SK-MEL-5 (cell line): ENCODE measurements at places on chromosomes 7 and 10. TPM values are rescaled to one million over a fixed set of nuclear protein-coding genes. Genes with fewer than 3 reads are reported as not detected.

DNA sequence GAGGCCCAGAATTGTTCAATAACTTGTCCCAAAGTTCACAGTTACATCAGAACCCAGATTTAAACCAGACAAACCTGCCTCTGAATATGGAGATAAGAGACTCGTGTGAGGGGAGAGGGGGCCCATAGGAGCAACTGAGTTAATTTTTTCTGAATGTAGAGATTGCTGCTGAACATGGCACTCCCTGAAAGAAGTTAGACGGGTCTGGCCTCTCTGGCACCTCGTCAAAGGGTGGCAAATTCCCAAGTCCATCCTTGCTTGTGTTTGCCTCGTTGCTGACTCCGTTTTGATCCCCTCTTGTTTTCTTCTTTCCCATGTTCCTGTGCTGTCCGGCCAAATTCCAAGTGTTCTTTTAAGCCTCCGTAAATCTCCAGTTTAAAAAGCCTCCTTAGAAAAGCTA is 35.2 kb upstream of the YAE1 start:
- no peak for DNase-seq

DNA sequence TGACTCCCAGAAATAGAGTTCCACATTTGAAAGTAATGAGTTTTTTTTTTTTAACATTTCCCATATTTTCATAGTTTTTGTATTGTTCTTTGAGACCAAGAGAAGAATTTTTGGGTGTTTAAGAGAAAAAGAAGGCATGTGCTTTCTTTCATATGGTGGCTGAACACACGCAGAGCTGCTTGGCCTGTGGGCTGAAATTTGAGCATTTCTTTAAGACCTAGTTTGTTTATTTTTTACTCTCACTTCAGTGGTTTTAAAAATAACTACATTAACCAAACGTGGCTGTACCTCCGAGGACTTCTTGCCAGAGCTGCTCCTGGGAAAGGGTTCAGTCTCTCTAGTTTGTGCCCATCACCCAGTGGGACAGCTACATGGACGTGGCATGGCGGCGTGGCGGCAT is 58.3 kb downstream of the INPP5A start:
- no peak for DNase-seq

DNA sequence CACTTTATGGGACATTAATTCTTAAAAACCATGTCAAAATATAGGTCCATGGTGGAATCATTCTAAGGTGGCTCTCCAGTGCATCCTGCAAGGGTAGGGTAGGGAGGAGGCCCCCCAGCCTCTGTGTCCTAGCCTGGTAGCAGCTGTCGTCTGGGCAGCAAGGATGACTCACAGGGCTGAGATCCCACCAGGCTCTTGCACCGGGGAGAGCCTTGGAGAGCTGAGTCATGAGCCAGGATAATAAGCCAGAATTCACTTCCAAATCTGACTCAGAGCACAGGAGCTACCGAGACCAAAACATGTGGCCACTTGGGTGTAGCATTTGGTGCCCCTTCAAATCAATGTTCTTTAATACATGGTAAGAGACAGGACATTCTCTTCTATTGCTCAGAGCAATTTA is 298.5 kb downstream of the NEBL start:
- no peak for DNase-seq

GRCh38 chr7:143391462-143392404 is 10.6 kb downstream of the ZYX start:
- DNase-seq: no peak

- no peak for DNase-seq
These were observed 1272.5 kb upstream of the CELF2 start for GRCh38 chr10:9745158-9745557.

- no peak for DNase-seq
These were observed 156.6 kb upstream of the CNTNAP2 start for GRCh38 chr7:145959981-145960380.

GRCh38 chr7:80087051-80087770 is 47.4 kb upstream of the GNAI1 start:
- DNase-seq: no peak

- DNase-seq: no peak
These were observed 343.2 kb downstream of the PTPRN2 start for GRCh38 chr7:158244430-158244829.

DNA sequence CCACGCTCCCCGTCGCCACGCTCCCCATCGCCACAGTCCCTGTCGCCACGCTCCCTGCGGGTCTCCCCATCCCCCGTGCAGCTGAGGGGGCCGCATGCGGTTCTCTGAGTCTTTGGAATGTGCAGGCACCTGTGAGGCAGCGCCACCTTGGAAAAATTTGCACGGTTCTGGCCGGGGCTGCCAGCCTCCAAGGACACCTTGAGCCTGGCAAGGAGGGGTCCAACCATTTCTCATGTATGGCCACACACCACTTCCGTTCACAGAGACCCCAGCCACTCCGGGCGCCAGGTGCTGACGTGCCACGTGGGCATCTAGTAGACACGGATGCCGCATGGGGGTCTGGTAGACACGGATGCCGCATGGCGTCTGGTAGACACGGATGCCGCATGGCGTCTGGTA is 70.5 kb upstream of the ADGRA1 start:
- DNase-seq: no peak

GRCh38 chr7:33157311-33157710 is 27.9 kb downstream of the BBS9 start:
- DNase-seq: no peak

GRCh38 chr10:59098831-59099452 is 77.5 kb upstream of the PHYHIPL start:
- DNase-seq: no peak

GRCh38 chr10:71554671-71555070 is 158.0 kb downstream of the CDH23 start:
- no peak for DNase-seq

GRCh38 chr10:98039690-98040381 is 9.4 kb upstream of the CRTAC1 start:
- DNase-seq: no peak

DNA sequence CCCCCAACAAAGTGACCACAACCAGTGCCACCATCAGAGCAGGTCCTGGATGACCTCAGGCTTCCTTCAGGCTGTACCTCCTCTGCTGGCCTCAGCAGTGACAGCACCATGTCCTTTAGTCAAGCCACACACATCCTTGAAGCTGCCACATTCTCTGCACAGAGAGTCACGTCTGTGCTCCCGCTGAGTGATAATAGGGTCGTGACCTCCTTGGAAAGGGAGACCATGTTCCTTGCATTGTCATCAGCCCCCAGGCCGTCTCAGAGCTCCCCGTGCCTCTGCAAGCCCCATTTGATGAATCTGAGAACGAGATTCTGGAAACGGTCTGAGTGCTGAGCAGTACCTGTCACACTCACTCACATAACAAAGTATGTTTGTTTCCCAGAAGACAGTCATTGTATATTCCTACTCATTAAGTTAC is 106.5 kb upstream of the PRR15 start:
- no peak for DNase-seq

GRCh38 chr7:158052381-158053060 is 535.1 kb downstream of the PTPRN2 start:
- DNase-seq: no peak

DNA sequence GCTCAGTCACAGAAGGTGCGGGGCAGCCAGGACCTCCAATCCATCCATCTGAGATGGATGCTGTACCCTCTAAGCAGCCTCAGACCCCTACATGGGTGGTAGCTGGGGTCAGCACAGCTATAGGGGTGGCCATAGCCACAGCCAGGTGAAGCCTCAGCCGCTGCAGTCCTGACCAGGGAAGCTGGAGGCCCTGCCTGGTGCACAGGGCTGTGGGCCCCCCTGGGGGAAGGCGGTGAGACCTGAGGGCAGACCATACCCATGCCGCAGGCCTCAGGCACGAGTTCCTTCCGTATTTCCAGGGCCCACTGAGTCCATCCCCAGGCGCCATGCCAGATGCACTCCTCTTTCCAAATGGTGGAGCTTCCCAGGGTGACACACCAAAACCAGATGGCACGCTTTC is 96.6 kb upstream of the KDM7A start:
- no peak for DNase-seq

GRCh38 chr7:81005254-81005653 is 86.4 kb upstream of the SEMA3C start:
- no peak for DNase-seq

GRCh38 chr7:158955146-158955870 is 99.0 kb downstream of the DYNC2I1 start:
- DNase-seq: no peak

Gene PLXNA4
- total RNA-seq: 0.08 and 0.18 TPM in 2 replicates

Gene MMD2
- total RNA-seq: not detected in 2 replicates

Gene SEMA3D
- 0.95 and 1.3 TPM in 2 replicates for total RNA-seq

Gene PILRA
- 0.48 TPM in 1 of 2 replicates, not detected in the other for total RNA-seq

Gene RAMP3
- total RNA-seq: not detected in 2 replicates

Gene TMEM120A
- 40.8 and 50.2 TPM in 2 replicates for total RNA-seq

Gene KNDC1
- total RNA-seq: 0.34 and 0.45 TPM in 2 replicates

Gene RNF148
- total RNA-seq: 0.59 and 0.61 TPM in 2 replicates

Gene PIP
- total RNA-seq: not detected in 2 replicates
